ENCODE measurements at places on chromosomes 6 and 20. TPM values are rescaled to one million over a fixed set of nuclear protein-coding genes. Genes with fewer than 3 reads are reported as not detected.

DNA sequence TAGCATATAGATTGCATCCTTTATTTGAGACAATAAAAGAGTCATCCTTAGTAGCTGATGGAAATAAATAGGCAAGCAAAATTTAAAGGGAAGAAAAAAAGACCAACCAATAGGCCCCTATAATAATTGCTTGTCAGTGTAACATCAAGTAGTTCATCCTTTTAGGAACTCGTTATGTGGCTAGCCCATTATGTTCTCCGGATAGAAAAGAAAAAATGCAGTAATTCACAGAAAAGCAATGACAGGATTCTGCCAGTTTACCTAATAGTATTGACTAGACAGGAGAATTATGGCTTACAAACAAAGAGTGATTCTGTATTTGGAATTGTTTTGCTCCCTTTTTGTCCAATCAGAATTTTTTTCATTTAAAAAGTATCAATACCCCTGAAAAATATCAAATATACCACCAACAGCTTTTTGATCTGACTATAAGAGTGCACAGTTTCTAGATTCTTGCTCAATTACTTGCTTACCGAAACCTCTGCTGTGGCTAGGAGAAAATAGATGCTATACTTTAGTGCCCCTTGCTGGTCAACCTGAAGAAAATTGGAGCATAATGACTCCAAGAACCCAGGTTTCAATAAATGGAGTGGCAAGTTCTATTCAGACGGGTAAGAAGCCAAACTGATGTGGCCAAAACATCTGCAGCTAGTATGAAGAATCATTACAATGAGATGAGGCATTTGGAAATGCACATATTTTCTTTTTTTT is 91.5 kb upstream of the SASH1 start:
- no peak for DNase-seq

GRCh38 chr20:54716790-54717189 is 241.4 kb downstream of the DOK5 start:
- no peak for DNase-seq

DNA sequence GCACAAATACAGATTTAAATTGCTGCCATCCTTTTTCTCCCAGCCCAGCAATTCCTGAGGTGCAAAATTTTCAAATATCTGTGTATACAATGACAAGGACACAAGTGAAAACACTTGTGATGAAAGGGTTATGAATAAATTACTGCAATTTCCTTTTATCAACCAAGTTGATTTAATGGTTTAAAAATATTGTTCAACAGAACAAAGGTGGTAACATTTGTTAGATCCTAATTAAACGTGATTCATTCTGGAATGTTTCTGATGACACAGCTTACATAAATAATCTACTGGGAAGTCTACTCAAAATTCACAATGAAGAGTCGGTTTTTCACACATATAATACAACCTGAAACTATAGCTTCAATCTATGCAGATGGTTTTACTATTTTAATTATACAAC is 17.1 kb downstream of the B4GALT5 start:
- no peak for DNase-seq

DNA sequence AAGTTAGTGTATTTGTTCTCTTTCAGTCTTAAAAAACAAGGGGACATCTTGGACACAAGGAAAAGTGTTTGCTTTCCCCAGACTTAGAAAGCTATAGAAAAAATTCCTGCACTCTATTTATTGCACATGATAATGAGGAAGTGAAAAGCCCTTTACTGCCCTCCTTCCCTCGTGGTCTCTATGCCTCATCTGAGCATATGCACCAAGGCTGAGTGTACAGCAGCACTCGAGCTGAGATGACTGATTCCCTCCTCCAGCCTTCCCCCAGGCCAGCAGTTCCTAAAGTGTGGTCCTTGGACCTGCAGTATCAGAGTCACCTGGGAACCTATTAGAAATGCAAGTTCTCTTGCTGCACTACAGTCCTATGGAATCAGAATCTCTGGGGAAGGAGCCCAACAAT is 14.3 kb upstream of the LAMP5 start:
- no peak for DNase-seq

- no peak for DNase-seq
Measured at GRCh38 chr6:150466196-150466595, 97.4 kb downstream of the IYD start.

- DNase-seq = no peak
Measured at GRCh38 chr6:135108692-135109091, 54.1 kb upstream of the HBS1L start.

- DNase-seq = no peak
Measured at GRCh38 chr6:154874773-154875592, 120.1 kb upstream of the TIAM2 start.

DNA sequence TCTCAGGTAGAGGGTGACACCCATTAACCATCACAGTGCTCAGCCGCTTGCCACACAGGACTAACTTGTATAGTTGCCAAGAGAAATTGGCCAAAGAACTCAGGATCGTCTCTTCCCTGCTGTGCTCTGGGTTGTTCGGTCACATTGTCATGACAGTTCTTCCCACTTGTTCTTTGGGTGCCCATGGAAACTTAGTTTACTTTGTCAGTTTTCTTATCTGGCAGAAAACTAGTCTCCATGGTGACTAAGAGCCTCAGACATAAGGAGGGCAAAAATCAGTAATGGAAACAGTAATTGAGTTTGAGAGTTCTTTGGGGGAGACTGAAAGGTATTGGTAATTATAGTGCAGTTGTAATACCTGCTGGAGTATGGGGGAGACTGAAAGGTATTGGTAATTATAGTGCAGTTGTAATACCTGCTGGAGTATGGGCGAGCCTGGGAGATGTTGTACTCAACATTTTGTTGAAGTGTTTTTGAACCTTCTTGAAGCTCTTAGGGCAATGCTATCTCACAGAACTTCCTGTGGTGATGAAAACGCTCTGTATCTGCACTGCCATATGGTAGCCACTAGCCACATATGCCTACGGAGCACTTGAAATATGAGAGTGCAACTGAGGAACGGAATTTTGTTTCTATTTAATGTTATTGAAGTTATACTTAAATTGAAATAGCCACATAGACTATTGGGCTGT is 95.2 kb upstream of the HDGFL1 start:
- no peak for DNase-seq

- no peak for DNase-seq
Measured at GRCh38 chr20:58652606-58653294, 1.7 kb downstream of the STX16 start.

GRCh38 chr6:38259736-38260135 is 380.0 kb downstream of the BTBD9 start:
- DNase-seq = no peak

DNA sequence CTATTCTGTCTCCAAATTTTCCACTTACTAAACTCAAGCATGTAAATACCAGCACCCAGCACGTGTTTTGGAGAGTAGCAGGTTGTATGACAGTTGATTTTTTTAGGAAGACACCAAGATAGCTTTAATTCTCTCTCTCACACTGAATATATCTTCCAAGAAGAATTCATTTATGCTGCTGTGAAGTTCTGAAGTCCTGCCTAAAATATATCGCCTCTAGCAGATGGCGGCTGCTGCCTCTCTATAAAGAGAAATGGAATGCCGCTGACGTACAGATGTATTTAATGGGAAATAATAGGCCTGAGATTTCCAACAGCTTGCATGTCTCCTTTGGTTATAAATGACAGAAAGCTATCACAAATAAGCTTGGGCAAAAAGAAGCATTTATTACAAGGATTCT is 74.7 kb downstream of the PFDN4 start:
- no peak for DNase-seq

GRCh38 chr20:40144581-40144980 is 544.5 kb downstream of the MAFB start:
- DNase-seq = no peak

DNA sequence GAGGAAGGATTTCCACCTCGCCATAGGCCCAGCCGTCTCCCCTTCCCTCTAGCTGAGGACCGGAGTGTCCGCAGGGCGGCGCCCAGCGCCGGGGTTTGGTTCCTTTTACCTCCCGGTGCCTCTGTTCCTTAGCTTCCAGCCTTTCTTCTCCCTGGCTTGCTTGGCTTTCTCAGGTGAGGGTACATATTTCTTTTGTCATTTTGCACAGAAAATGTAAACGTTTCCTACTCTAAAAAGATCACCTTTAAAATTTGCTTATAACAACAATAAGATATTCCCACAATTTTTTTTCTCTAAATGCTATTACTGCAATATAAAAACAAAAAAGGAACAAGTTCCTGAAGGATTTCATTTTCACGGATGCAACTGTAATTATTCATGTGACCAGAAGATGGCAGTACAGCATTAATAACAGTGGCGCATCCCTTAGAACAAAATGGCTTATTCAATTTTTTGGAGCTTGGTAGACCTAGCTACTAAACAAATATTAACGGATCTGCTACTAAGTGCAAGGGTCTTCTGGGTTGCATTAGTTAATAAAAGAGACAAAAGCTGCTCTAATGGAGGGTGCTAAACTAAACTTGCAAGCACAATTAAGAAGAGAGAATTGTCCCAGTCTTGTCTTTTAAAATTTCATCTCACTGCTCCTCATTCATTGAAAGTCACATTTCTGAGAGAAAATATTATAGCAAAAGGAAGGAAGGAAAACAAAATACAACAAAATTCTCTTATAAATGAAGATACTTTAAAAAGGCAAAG is 172.9 kb downstream of the ADGRG6 start:
- DNase-seq = no peak

DNA sequence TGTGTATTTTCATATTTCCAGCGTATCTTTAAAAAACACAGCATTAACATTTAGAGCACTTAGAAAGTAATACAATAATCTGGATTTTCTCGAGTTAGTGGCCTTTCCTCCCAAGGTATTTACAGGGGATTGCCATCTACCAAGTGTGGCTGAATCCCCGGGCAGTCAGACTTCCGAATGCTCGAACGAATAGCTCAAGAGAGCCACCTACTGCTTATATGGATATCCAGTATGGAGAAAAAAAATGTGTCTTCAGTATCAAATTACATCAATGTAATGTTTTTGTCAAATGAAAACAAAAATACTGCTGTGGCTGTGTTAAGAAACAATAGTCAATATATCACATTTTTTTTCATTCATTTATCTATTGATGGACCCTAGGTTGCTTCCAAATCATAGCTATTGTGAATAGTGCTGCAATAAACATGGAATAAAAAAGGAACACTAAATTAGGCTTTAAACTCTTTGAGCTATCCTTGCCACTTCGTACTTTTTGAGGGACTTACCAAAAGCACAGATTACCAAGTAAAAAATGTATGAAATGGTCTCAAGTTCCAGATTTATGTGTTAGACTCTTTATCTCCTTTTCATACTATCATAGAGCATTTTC is 654.5 kb upstream of the PTCHD4 start:
- DNase-seq = no peak

DNA sequence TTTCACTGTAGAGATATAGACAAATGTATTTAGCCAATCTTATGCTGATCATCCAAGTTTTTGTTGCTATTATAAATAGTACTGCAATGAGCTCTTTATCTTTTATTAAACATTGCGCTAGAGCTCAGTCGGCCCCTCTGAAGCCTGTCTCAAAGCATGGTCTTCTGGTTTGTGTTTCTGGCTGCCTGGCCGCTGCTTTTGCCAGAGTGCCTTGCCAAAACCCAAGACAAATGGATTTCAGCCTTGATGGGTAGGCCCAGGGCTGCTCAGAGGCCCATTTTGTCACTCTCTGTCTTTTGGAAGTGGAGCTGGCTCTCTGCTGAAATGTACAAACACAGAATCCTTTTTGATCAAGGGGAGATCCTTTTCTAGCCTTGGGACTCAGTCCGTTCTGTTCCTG is 102.9 kb upstream of the KCNG1 start:
- DNase-seq = no peak

DNA sequence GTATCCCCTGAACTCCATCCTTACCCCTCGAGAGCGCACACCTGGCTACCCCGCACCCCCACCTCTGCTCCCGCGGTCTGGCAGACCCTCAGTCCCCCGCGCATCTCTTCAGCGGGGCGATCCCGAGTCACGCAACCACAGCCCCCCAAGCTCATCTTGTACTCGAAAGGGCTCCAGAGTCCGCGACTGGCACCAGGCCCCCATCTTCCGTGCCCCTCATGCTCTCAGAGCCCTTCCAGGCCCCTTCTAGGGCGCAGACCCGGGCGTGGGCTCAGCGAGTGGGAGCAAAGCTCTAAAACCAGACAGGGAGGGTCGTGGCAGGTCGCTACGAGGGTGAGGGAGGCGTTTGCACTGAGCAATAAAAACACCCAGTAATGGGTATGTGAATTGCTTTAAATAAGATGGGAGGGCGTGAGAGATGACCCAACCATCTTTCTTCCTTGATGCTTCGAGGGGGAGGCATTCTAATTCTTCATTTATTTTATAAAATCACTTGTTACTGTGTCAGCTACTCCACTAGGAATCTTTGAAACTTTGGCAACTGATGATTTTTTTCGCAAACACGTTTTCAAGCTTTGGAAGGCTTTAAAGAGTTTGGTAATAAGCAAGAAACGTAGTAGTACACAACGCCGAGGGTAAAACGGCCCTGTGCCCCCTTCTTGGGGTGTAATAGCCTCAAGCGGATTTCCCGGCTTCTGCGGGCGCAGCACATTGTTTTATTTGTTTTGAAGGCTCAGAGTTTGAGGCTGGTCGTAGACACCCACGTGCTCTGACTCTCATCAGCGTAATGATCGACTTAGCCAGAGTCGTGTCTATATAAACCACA is 42.6 kb upstream of the SUPT3H start:
- DNase-seq = peak; percentile 45

DNA sequence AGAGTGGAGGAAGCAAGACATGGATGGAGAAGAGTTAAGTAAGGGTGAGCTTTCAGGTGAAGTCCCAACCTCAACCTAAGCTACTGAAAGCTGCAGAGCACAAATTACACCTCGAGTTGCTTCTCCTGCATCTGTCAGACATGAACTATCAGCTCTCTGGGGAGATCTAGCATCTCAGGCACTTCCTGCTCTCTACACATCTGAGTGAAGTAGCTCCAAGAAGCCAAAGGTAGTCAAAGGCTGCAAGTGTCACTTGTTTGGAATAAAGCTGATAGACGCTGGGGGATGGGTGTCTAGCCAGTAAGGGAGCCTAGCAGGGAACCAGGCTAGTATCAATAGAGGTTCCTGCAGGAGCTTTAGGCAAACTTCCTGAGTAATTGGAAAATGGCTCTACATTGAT is 228.0 kb downstream of the PLCB1 start:
- no peak for DNase-seq

- no peak for DNase-seq
Measured at GRCh38 chr6:89243331-89243629, 26.1 kb upstream of the GABRR1 start.

DNA sequence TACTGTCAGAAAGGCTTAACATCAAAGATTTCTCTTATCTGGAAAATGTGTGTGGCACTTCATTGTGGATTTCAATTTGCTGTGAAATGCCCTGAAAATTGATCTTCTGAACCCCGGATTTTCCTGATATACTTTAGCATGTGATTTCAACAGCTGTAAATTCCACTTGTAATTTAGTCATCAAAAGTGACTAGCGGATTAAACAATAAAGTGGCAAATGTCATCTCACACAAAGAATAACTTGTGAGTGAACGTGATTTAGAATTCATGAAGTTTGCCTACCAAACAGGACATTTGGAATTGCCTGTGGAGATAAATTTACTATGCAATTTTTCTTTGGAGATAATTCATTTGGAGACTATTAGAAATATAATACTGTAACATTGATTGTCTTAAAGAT is 601.6 kb downstream of the COL12A1 start:
- DNase-seq = no peak

Gene ADAM33
- 12.6 TPM for total RNA-seq

Gene FOXC1
- total RNA-seq = 3.5 TPM

Gene MYCT1
- total RNA-seq = 13.7 TPM

Gene KCNK15
- 0.19 TPM for total RNA-seq

Gene SLC17A3
- total RNA-seq = not detected

Gene UTRN
- total RNA-seq = 65.8 TPM

Gene OR12D2
- not detected for total RNA-seq

Gene MCHR2
- not detected for total RNA-seq

Gene DEFB132
- not detected for total RNA-seq

Gene ARFGEF3
- total RNA-seq = 0.86 TPM

Gene AGPAT1
- 44.2 TPM for total RNA-seq

Gene RIMS1
- 0.91 TPM for total RNA-seq
